CD4-positive, alpha-beta T cell treated with Interleukin-4 for 4 hours (primary cell): ENCODE measurements at places on chromosomes 7 and 10.
A peak's percentile ranks its signal among the peaks of the same experiment; 100 is the strongest.

- peak; percentile 41 for DNase-seq
These were observed 23.7 kb downstream of the EPHB4 start for GRCh38 chr7:100803398-100804161.

- DNase-seq = no peak
These were observed 118.5 kb downstream of the CREB5 start for GRCh38 chr7:28530803-28531175.

GRCh38 chr10:116198676-116199035 lies 74.3 kb downstream of the GFRA1 start:
- no peak for DNase-seq

DNA sequence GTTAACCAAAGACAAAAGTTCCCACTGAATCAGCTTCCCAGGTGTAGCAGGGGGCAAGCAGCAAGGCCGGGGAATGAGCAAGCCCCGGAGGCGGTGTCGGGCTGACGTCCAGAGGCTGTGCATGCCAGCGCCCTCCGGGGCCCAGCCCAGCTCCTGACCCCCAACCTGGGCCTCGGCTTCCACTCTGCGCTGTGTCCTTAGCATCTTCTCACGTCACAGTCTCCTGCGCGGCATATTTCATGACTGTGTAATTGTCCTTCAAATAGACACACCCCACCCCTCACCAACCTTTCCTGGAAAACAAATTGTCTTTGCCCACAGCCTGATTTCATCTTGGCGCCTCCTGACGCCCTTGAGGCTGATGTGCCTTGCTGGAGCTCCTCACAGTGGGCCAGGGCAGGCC lies 133.5 kb downstream of the RGS10 start:
- DNase-seq = no peak

- no peak for DNase-seq
These were observed 12.1 kb upstream of the PPIA start for GRCh38 chr7:44784364-44784763.

- no peak for DNase-seq
These were observed 187.2 kb upstream of the CELF2 start for GRCh38 chr10:10830293-10830986.
